ENCODE measurements at places on chromosomes 11 and 22.
A peak's percentile ranks its signal among the peaks of the same experiment; 100 is the strongest.

DNA sequence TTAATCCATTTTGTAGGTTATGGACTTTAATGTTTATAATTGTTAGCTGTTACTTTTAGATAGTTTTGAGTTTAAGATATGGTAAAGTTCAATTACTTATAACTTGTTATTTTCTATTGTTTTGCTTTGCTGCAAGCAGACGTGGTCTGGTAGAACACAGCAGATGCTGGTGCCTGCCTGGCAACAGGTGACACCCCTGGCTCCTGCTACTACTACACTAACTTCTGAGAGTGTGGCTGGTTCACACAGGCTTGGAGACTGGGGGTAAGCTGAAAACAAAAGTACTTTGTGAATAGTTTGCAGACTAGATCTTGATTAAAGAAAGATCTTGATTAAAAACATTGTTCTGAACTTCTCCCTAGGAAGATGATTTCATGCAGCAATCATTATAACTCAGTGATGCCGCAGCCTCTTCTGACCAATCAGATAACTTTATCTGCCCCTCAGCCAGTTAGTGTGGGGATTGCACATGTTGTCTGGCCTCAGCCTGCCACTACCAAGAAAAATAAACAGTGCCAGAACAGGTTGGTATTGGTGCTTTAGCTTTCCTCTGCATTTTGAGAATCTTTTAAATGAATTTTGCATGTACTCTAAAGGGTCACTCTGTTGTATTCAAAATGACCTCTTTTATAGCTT lies 90.4 kb downstream of the HIPK3 start:
- DNase-seq: no peak

- peak; percentile 7 for DNase-seq
These were observed 28.9 kb downstream of the THOC5 start for GRCh38 chr22:29524442-29525191.

DNA sequence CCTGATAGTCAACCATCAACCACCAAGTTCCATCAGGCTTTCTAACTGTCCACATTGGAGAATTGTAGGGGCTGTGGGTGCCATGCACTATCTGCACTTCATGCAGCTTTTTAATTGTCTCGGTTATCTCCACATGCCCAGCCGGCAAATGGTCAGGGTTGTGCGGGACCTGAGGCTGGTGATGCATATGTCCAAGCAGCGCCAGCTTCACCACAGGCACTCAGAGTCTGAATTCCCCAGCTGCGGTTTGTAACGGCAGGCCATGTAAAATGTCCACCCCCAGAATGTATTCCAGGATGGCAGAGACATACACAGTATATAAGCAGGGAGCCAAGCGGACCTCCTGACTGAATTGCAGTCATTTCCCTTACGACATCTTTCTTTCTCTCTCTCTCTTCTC lies 435.6 kb downstream of the DYNC2H1 start:
- no peak for DNase-seq

- DNase-seq: no peak
These were observed 7.5 kb downstream of the ALDH3B2 start for GRCh38 chr11:67666676-67667489.

- no peak for DNase-seq
These were observed 77.7 kb downstream of the FEZ1 start for GRCh38 chr11:125418396-125418795.

- no peak for DNase-seq
These were observed 188.7 kb downstream of the DYNC2H1 start for GRCh38 chr11:103297900-103298299.

- no peak for DNase-seq
These were observed 28.7 kb downstream of the TMEM184B start for GRCh38 chr22:38244106-38244505.

- DNase-seq: no peak
These were observed 19.8 kb downstream of the TPST2 start for GRCh38 chr22:26570115-26570514.

DNA sequence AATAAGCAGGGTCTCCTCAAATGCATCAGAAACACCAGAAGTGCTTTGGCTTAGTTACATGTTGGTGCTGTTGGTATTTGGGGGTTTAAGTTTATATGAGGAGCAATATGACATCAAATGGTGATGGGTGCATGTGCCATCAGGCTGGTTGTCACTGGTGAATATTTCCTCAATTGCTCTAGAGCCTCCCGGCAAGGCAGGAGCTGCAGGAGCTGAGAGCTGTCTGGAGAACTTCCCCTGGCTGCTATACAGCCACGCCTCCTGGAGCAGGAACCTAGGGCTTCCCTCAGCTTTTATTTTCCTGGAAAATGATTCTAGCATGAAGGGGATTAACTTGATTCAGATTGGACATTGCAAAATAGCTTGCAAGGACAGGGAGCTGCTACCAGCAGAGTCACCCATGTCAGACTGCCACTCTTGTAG lies 15.8 kb downstream of the IGLL5 start:
- no peak for DNase-seq

DNA sequence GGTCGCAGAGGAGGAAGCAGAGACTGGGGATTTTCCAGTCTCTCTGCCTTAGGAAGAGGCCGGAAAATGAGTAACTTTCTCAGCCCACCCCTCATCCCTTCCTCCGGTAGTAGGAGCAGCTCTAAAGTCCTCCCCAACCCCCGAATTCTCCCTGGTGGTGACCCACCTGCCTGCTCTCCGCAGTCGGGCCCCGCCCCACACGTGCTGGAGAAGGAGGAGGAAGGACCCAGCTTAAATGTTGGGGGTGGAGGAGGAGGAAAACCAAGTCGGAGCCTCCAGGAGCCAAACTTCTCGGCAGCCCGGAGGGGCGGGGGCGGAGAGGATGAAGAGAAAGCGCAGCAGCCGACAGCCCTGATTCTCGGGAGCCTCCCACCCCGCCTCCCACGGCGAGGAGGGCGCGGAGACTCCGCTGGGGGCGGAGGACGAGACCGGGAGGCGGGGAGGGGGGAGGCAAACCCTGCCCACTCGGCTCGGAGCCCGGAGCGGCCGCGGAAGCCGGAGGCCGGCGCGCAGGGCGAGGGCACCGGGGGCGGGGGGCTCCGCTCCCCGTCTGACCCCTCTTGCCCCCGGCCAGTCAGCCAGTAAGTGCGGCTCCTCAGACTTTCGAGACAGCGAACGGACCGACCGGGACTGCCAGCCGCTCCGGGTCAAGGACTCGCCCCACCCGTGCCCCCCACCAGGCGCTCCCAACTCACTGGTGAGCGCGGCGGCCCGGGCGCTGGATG lies at the start of gene TPBGL:
TPBGL (plus strand) TSS at position 464 of the 725 bp plus-strand sequence. CDS start 276 bp downstream, outside the sequence.
- no peak for DNase-seq

DNA sequence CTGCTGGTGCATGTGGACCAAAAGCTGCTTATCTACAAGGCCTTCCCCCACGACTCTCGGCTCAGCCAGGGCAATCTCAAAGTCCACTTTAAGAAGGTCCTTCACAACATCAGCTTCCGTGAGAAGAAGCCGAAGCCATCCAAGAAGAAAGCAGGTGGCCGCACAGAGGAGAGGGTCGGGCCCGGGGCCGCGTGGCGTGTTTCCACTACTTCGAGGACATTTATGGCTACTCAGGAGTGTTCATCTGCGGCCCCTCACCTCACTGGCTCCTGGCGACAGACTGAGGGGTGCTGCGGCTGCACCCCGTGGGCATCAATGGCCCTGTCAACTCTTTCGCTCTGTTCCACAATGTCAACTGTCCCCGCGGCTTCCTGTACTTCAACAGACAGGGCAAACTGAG lies 16.2 kb upstream of the SLC5A4 start:
- DNase-seq: no peak

DNA sequence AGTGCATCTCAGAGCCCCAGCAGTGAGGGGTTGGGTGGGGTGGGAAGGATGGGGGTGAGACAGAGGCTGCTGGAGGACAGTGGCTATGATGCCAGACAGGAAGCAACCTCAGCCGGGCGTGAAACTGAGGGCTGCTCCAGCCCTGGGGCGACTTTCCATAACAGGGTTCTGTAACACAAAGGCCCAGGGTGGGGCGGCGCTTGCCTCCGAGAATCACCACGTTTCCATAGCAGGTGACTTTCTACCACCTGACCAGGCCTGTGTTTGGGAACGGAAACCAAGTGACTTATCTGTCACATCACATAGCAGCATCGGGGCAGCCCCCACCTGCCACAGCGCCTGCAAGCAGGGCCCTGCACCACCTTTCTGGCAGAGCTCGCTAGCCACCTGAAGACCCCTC lies 85.8 kb downstream of the TRMU start:
- no peak for DNase-seq

DNA sequence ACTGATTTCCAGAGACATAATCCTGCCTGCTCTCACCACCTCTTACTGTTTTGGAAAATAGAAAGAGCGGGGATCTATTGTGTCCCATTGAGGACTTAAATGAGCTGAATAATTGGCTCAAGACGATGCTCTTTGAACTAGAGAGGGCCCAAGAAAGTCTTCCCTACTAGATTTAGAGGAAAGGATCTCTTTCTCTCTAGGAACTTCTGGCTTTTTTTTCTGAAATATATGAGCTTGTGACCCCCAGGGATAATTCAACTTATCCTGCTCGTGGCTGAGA lies 461.4 kb upstream of the KIRREL3 start:
- DNase-seq: no peak

GRCh38 chr22:45775569-45776312 lies 104.1 kb downstream of the ATXN10 start:
- no peak for DNase-seq

GRCh38 chr11:61392981-61393595 lies 701 bp downstream of the TMEM216 start:
- DNase-seq: no peak

DNA sequence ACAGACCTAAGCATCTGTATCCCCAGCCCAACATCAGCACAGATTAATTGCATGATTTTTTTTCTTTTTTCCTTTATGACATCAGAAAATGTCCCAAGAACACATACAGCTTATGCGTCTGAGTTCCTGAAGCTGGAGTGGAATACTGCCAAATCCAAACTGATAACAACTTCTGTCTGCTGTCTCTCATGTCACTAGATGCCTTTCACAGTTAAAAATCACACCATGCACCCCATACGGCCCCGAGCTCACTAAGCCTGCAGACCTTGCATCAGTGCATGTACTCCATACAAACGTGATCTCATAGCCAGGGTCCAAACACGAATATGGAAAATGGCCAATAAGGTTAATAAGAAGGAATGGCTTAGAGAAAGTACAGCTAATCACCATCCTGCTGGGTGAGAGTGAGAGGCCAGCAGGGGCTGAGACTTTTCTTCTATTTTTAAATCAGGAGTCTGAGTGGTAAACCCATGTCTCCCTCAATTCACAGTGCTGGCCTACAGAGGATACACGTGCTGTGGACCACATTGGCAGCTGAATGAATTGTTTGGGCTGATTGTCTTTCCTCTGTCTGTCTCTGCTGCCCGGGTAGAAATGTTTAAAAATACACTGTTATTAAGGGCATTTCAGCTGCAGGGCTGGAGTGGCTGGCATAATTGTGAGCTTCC lies 350.6 kb upstream of the RAG2 start:
- DNase-seq: no peak

DNA sequence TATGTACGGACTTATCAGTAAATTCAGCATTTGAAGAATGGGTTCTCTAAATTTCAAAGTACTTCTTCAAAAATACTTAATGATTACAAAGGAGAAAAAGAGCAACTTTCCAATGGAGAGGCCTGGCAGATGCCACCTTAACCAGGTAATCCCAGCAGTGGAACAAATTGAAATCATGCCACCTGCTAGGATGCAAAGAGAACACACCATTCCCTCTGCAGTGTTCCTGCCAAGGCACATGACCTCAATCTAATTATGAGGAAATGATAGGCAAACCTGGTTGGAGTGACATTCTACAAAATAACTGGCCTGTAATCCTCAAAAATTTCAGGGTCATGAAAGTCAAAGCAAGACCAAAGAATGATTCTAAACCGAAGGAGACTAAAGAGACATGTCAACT lies 21.5 kb downstream of the TNRC6B start:
- no peak for DNase-seq

- no peak for DNase-seq
These were observed 10.3 kb upstream of the GAS2 start for GRCh38 chr11:22656130-22656529.

- DNase-seq: no peak
These were observed 48.8 kb downstream of the FBLN1 start for GRCh38 chr22:45551310-45552016.

GRCh38 chr11:75800728-75801361 lies 14.2 kb upstream of the UVRAG start:
- no peak for DNase-seq

DNA sequence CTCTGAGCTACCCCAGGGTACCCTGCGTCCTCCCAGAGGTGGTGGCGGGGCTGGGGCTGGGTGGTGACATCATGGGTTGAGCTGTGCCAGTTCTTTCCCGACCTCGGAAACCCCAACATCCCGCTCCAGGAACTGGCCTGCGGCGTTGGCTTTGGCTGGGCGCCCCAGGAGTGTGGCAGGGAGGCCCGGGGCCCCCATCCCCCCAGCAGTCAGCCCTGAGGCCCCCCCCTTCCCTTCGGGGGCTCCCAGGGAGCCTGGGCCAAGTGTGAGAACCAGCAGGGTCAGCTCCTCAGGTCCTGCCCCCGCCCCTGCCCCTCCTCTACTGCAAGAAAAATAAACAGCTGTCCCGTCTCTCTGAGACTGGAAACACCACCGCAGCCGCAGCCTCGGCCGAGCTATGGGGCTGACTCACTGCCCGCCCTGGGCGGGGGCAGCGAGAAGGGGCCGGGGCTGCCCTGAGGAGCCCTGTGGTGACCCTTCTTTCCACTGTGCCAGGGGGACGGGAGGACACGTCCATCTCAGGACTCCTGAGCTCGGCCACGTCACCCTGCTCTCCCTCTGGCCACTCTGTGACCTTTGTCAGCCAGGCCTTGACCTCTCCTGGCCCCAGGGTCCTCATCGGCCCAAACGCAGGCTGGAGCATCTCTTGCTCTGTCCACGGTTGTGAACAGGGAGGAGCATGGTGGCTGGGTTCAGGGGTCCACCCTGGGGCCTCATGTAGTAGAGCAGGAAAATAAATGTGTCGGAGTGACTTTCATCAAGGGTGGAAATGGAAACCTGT lies 73.4 kb downstream of the WNT7B start:
- no peak for DNase-seq

- peak; percentile 29 for DNase-seq
These were observed 1.6 kb upstream of the KMT2A start for GRCh38 chr11:118434553-118435289.

- no peak for DNase-seq
These were observed 9.6 kb downstream of the SCARF2 start for GRCh38 chr22:20427945-20428417.

DNA sequence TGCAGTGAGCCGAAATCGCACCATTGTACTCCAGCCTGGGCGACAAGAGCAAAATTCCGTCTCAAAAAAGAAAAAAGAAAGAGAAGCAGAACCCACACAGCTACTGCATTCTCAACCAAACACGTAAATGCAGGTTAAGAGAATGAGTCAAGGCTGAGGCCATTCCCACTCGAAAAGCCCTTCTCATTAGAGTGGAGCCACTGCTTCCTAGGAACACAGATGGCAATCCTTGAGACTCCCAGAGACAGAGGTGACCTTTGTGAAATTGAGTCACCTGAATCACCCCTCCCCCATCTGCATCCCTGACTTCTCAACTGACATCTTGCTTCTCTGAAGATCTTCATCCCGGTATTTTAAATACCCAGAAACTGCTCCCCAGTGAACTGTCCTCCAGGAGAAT lies 8.2 kb downstream of the PACSIN2 start:
- no peak for DNase-seq

GRCh38 chr11:95531116-95531515 lies 258.5 kb downstream of the FAM76B start:
- no peak for DNase-seq

Data from stimulated activated CD4-positive, alpha-beta T cell treated with anti-CD3 and anti-CD28 coated beads, Interleukin-4, amount 100 ng/mL, for 48 hours (primary cell).